Fibroblast of gingiva (primary cell): ENCODE measurements at places on chromosomes 11 and 22.

GRCh38 chr22:40826984-40827741, 8.0 kb upstream of the SLC25A17 start:
- DNase-seq: no peak

- no peak for DNase-seq
Observed at GRCh38 chr11:125371431-125371935, 124.6 kb downstream of the FEZ1 start.

GRCh38 chr11:27409049-27409448, 46.0 kb upstream of the CCDC34 start:
- no peak for DNase-seq

- no peak for DNase-seq
Observed at GRCh38 chr11:95554911-95555310, 234.7 kb downstream of the FAM76B start.

DNA sequence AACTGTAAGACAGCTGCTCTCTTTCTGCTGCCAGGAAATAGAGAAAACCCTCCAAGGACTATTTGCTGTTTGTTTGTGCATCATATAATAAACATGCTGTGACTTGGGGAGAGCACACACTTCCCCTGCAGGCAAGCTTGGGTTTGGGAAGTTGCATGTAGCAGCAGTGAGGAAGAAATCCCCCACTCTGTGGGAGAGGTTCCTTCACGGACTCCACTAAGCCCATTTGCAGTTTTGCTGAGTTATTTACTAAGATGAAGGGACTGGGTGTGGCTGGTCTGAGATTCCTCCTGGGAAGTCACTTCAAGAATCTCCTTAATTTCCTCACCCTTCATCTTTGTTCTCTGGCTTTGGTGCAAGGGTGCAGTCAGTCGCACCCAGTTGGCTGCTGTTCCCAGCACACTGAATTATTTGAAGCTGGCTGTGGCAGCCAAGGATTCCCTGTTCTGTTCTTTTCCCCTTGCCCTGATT, 104.9 kb downstream of the ARFGAP2 start:
- DNase-seq: peak; percentile 12

GRCh38 chr11:35675901-35676610, 13.5 kb downstream of the TRIM44 start:
- peak; percentile 39 for DNase-seq

- DNase-seq: peak; percentile 62
Observed at GRCh38 chr11:102390667-102391465, 43.9 kb downstream of the BIRC2 start.

- no peak for DNase-seq
Observed at GRCh38 chr11:70669871-70670675, 271.7 kb downstream of the CTTN start.

DNA sequence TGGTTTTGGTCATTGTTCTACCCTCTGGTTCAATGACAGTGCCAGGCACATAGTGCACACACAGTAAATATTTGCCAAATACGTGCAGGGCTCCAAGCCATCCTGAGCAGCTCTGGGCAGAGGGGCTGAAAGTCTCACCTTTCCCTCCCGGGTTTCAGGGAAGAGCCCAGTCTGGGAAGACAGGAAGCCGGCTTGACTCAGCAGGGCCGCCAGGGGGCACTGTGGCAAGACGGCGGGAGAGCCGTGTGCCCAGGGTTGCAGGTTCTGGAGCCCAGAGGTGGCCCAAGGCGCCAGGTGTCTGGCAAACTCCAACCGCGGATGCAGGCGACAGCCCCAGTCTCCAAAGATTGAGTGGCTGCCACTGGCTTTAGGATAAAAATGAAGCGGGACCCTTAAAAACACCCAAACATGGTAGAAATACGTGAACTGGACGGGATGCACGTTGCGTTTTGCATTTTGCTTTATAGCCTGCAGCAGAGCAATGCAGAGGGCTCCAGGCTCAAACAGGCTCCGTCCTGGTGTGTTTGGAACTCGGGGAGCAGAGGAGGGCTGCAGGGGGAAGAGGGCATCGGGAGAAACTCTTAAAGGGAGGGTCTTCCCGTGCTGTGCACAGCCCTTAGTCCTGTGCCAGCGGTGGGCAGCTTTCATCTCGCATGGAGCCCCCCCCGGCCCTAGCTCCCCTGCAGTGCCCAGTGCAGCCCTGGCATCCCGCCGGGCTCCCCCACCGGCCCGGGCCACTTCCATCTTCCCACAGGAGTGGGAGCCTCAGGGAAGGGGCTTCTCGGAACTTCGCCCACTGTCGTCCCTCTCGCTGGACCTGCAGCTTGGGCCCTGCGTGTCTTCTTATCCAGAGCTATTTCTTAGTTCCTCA, 10.7 kb downstream of the KRTAP5-5 start:
- no peak for DNase-seq

GRCh38 chr11:33656768-33657167, 43.9 kb downstream of the C11orf91 start:
- no peak for DNase-seq

- DNase-seq: peak; percentile 63
Observed at GRCh38 chr11:61567286-61568061, 13.4 kb downstream of the SYT7 start.

DNA sequence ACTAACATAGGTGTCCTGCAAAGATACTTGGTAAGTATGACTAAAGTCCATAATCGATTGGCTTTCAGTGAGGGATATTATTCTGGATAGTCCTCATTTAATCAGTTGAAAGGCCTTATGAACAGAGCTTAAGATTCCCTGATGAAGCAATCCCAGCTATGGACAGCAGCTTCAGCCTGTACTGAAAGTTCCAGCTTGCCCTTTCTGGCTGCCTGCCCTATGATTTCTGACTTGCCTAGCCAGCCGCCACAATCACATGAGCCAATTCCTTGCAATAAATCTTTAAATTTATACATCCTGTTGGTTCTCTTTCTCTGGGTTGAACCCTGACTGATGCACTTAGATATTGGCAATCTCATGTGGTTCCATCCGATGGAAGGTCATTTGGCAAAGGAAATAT, 759.0 kb upstream of the API5 start:
- no peak for DNase-seq

DNA sequence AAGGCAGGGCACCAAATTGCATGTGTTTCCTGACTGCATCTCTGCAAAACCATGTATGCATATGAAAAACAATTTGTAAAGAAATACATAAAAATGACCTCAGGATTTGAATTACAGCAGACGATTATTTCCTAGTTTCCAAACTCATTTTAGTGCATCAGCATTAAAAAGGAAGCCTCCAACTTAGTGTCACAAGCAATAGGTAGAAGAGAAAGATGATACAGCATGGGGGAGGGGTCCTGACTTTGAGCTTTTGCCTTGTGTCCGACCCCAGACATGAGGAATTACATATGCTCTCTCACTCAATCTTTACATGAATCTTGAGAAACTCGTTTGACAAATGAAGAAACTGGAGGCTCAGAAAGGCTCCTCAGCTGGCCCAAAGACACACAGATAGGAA, 294.6 kb upstream of the NARS2 start:
- no peak for DNase-seq

GRCh38 chr11:112769170-112769569, 192.1 kb upstream of the NCAM1 start:
- no peak for DNase-seq

DNA sequence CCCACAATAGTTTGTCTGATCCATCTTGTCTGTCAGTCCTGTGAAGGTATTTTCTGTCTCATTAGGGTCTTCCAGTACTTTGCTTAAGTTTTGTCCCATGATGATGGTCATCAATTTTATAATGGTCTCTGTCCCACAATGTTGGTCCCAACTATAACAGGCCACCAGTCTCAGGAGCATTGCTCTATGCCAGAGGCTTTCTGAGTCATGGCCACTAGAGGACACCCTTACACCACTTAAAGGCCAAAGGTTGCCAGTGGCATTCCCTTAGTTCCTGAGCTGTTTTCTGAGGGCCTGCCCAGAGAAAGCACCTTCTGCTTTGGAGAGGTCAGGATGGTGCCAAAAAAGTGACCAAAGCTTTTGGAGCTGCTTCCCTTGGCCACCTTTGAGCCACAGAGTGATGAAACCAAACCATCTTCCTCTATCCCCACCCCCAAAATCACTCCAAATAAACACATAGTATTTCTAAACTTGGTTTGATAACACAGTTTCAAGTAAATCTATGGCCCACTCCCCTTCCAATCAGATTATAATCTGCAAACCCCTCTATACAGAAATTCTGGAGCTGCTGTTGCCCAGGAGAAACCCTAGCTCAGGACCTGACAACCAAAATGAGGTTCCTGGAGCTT, 19.3 kb downstream of the EIF3F start:
- DNase-seq: peak; percentile 50

GRCh38 chr11:96008161-96008720, 84.3 kb upstream of the MTMR2 start:
- peak; percentile 91 for DNase-seq

- DNase-seq: no peak
Observed at GRCh38 chr22:48257685-48258055, 1495.2 kb downstream of the TBC1D22A start.

GRCh38 chr11:47914743-47915142, 65.6 kb upstream of the PTPRJ start:
- no peak for DNase-seq

DNA sequence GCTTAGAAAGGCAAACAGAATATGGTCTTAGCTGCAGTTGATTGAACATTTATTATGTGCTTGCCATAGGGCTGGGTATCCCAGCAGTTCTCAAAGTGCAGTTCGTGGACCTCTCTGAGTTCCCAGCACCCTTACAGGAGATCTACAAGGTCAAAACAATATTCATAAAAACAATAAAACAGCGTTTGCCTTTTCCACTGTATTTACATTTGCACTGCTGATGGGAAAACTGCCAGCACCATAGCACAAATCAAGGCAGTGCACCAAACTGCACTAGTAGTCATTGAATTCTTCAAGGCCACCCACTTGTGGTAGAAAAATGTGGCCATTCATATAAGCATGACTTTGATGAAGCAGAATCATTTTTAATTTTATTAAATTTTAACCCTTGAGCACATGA, 128.1 kb downstream of the CCDC34 start:
- DNase-seq: no peak

- no peak for DNase-seq
Observed at GRCh38 chr11:11073996-11074395, 216.1 kb upstream of the ZBED5 start.

DNA sequence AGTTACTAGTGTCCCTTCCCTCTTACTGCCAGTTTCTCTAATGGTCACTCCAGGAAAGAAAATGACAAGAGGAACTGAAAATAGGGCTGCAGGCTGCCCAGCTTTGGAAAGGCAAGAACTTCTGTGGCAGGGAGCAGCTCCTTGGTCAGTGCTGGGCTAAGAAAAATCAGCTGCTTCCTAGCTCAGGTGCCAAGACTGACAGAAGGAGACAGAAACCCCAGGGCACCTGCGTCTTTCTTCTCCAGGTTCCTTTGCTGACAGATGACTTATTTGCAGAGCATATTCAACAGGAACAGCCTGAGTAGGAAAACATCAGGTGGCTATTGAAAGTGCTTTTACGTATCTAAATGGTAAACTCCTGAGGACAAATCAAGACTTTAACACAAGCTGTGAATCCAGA, 25.4 kb downstream of the MAML2 start:
- no peak for DNase-seq

- no peak for DNase-seq
Observed at GRCh38 chr11:111550258-111550657, 9.7 kb downstream of the LAYN start.

DNA sequence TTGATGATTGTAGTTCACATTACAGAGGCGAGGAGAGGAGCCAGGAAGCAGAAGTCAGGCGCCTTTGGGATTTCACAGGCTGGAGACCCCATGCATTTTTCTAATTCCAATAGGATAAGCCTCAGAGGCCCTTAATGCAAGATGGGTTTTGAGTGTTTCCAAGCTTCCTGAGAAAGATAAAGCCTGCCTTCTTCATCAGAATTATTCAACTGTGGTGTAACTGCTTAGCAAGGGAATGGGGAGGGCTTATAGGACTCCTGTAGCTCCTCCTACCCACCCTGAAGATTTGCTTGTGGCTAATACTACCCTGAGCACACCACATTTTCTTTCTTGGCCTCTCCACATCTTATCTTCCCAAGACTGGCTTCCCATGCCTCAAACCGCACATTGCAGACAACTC, 151.1 kb upstream of the ISX start:
- no peak for DNase-seq
